ENCODE measurements at places on chromosomes 3 and 15.

DNA sequence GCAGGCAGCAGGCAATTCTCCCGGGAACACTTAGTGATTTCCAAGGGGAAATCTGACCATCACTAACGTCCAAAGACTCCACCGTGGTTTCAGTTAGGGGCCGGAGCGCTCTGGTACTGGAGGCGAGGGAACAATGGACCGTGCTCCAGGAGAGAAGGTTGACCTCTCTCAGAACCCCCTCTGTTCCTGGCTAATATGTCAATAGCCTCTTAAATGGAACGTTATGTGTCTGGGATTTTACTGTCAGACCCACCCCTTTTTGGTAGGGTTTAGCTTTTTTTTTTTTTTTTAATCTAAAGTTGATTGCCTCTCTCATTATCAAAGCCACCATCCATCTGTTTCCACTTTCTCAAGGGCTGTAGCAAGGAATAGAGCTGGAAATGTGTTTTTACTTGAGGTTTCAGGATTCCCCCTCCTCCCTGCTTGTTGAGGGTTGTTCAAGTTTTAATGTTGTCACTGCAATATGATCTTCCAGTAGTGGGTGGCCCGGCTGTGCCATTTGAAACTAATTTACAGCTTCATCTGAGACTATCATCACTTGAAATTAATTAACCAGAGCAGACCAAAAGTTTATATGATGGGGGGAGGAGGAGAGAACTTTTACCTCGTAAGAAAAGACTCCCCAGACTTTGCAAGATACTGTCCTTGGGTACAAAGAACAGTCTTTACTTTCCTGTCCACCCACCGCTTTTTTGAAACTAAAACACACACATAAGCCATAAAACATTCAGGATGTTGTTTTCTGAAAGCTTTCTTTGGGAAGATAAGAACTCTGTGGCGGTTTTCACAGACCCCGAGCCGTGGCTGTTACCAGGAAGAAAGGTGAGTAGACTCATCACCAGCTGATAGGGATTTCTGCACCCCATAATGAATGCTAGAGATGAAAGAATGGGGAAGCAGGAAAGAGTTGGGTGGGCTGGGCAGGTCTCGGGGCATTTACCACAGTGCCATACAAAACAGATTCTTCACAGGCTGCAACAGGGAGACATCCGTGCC lies 187.8 kb downstream of the UACA start:
- no peak for DNase-seq

GRCh38 chr15:93820566-93820965 lies 410.8 kb upstream of the MCTP2 start:
- no peak for DNase-seq

DNA sequence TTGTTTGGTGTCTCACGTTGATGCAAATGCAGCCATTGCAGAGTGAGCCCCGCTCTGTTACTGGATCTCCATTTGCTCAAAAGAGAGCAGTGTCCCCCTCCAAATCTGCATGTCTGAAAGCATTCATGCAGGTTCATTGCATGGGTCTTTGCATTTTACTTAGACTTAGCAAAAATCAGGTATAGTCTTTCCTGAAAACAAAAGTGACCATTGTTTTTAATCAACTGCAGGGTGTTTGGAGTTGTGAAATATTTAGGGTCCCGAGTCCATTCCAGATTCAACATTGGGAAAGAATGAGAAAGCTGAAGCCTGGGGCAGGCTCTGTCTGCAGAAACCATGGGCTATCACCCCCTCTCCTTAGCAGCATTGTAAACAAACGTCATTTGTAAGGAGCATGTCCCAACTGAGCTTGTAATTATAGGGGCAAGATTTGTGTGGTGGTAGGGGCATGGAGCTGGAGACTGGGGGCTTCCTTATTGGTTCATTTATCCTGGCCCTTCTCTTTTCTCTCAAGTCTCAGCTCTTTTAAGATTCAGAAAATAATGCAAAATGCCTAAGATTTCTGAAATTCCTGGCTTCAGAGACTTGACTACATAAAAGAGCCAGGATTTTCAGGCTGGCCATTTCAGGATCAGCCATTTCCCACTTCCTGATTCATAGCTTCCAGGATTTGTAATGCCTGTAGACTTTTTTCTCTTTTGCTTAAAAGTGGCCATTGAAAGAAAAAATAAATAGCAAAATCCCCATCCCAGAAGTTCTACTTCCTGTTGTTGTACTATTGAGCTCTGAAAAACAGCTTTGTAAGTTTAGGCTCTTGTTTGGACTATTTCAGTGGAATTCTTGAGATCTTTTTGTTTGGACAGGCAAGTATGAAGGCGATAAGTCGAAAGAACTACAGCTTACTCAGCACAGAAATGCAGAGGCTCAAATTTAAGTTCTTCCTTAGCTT lies 23.0 kb downstream of the IGF1R start:
- DNase-seq: no peak

DNA sequence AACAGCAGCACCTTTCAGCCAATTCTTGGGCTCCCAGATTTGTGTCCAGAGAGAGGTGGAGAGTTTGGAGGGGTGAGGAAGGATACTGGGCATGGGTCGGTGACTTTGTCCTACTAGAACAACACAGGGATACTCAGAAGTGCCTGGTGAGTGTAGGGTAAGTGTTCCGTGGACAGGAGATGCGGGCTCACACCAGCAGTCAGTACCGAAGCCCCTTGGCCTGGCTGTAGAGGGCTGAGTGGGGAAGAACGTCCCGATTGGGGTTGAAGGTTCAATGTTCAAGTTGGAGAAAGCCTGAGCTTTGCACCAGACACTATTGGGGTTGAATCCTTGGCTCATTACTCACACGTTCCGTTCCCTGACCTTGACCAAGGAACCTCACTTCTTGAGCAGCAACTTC lies 40.8 kb upstream of the SLC6A11 start:
- DNase-seq: no peak

GRCh38 chr3:142943349-142943748 lies 20.1 kb downstream of the PAQR9 start:
- no peak for DNase-seq

GRCh38 chr15:43930556-43930955 lies 103.8 kb downstream of the WDR76 start:
- no peak for DNase-seq

DNA sequence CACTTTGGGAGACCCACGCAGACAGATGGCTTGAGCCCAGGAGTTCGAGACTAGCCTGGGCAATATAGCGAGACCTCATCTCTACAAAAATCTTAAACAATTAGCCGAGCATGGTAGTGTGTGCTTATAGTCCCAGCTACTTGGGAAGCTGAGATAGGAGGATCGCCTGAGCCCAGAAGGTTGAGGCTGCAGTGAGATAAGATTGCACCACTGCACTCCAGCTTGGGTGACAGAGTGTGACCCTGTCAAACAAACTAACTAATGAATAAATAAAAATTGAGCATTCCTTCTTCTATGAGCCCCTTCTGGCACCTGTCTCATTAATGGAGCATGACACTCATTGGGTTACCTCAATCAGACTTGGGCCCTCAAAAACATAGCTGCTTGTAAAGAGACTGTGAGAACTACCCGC lies 7.5 kb downstream of the ZDHHC3 start:
- DNase-seq: no peak

DNA sequence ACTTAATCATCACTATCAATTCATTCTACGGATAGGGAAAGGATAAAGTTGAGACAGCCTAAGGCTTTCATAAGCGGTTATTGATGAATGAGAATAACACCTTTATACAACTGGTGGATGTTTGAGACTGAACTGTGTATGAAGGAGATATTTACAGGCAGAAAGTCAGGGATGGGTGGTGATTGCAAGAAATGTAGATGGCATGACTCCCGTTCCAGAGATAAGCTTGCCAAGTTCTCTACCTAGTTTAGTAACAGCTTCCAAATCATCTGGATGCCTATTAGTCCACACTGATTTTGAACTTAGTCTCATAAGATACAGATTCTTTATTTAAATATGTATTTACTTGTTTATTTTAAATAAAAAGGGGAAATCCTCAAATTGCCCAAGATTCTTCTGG lies 358.8 kb downstream of the GAP43 start:
- no peak for DNase-seq

GRCh38 chr3:109995377-109995776 lies 658.0 kb upstream of the DPPA4 start:
- DNase-seq: no peak

- no peak for DNase-seq
Observed at GRCh38 chr3:152524198-152525140, 255.7 kb downstream of the MBNL1 start.

GRCh38 chr3:55966566-55966965 lies 479.5 kb upstream of the WNT5A start:
- DNase-seq: no peak

DNA sequence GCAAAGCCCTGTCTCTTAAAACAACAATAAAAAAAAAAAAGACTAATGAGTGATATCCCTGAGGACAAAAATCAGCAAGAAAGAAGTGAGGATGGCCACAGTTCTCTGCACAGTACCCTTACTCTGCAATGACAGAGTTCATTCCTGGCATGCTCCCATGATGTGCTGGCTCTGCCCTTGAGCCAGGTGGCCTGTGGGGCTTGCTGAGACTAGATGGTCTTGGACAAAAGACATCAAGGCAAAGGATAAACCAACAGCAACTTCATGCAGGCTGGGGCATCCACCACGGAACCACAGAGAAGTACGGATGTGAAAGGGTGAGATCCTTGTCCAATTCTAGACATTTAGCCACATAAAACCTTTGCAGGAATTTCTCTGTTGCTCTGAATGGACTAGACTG lies 12.7 kb downstream of the MGLL start:
- DNase-seq: no peak

- no peak for DNase-seq
Observed at GRCh38 chr15:73564255-73564654, 68.9 kb downstream of the NPTN start.

DNA sequence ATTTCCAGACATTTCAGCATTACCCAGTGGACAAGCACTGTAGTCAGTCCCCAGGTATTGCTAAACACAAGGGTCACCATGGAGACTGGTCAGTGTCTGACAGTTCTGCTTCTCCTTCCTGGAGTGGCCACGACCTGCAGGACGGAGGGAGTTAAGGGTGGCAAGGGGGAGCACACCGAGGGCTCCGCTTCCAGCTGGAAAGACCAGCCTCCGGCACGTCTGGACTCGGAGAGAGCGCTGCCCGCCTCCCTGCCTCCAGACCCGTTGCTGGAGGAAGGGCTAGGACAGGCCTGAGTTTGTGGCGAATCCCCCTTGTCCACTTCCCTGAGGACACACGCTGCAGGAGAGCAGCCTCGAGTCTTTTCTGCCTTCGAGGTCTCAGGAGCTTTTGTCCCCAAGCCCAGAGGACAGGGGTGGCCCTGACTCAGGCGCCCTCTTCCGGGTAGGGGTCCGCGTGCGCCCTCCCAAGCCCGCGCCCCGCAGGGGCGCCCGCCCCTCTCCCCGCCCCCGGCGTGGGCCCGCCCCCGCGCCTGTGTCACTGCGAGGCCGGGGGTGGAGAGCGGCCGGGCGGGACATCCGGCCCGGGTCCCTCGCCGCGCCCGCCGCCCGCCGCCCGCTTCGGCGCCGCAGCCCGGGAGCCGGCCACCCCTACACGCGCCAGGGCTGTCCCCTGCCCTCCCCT lies at the start of gene CHST14:
TSS of gene CHST14 (plus strand) at position 562 of the 682 bp plus-strand sequence. CDS start 230 bp downstream, outside the sequence.
- peak; percentile 37 for DNase-seq

- DNase-seq: no peak
Observed at GRCh38 chr3:60674870-60675269, 576.4 kb downstream of the FHIT start.

DNA sequence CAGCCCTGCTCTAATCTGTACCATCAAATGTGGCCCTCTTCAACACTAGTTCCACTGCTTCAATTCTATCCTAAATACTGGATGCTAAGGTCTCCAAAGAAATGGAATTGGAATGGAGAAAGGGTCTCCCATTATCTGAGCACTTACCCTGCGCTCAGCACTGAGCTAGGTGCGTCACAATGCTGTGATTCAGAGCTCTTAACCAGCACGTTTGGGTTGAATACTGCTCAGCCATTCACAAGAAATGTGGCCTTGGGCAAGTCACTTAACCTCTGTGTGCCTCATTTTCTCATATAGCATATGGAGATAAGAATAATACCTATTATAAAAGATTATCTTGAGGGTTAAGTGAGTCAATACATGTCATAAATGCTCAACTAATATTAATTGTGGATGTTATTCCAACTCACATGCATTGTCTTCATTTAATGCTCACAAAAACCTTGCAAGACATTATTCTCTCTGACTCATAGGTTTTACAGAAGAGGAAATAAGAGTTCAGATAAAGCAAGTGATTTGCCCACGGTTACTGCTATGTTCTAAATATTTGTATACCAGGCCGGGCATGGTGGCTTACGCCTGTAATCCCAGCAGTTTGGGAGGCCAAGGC lies 27.4 kb upstream of the SRGAP3 start:
- DNase-seq: no peak

- no peak for DNase-seq
Observed at GRCh38 chr3:32797776-32798175, 20.0 kb upstream of the TRIM71 start.

DNA sequence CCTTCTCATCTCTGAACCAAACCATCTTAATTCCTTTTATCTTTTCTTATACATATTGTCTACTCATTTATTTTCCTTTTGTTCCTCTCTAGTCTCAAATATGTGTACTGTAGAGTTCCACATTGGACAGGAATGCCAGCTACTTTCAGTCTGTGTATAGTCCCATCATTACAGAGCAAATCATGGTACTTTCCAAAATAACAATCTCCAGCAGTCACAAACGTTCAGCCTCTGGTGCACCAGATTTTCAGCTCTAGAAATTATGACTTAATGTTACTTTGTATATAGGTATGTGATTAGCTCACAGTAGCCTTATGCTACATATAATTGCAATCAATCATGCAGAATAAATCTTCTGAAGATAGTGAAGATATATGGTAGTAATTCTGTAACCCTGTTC lies 32.5 kb upstream of the TM4SF4 start:
- DNase-seq: no peak

All from stimulated activated CD8-positive, alpha-beta memory T cell treated with anti-CD3 and anti-CD28 coated beads, Interleukin-2, amount 100 ng/mL, for 1 hour (primary cell).